ENCODE measurements at places on chromosomes 5 and 9.

DNA sequence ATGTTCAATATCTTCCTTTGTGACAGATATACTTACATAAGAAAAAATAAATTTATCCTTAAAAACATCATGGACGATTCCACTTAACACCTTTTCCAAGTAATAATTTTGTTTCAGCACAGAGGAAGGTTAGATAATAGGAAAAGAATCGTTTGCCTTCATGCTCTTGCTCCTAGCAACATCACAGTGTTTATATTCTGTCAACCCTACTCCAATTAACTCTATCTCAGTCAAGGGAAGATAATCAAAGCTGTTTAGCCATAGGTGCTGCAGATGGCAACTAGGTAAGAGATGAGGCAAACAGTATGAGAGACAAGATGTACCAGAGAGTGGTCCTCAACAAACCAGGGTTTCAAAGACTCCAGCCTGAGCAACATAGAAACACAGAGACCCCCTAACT is 55.6 kb downstream of the UBAP2 start:
- DNase-seq = no peak

GRCh38 chr9:101999441-101999840 is 261.0 kb upstream of the GRIN3A start:
- no peak for DNase-seq

GRCh38 chr5:178434851-178435250 is 155.3 kb downstream of the COL23A1 start:
- DNase-seq = no peak

DNA sequence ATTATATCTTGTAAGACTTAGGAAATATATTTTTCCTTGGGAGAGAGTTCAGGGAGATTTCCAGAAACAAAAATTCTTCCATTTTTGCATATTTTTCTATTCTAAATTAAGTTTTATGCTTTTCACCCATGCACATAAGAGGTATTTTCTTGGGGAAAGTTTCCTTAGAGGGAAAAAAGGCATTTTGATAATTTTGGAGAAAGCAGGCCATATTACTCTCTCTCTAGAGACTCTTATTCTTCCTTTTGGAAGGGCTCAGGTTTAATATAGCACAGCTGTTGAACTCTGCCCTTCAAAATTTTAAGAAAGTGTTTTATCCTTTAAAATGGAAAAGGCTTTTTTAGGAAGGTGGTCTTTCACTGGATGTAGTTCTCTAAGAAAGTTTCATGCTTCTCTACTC is 8.0 kb downstream of the NDUFS4 start:
- no peak for DNase-seq

GRCh38 chr9:108254236-108254635 is 601.5 kb downstream of the ACTL7B start:
- no peak for DNase-seq

GRCh38 chr9:83327750-83328622 is 210.2 kb downstream of the FRMD3 start:
- no peak for DNase-seq

DNA sequence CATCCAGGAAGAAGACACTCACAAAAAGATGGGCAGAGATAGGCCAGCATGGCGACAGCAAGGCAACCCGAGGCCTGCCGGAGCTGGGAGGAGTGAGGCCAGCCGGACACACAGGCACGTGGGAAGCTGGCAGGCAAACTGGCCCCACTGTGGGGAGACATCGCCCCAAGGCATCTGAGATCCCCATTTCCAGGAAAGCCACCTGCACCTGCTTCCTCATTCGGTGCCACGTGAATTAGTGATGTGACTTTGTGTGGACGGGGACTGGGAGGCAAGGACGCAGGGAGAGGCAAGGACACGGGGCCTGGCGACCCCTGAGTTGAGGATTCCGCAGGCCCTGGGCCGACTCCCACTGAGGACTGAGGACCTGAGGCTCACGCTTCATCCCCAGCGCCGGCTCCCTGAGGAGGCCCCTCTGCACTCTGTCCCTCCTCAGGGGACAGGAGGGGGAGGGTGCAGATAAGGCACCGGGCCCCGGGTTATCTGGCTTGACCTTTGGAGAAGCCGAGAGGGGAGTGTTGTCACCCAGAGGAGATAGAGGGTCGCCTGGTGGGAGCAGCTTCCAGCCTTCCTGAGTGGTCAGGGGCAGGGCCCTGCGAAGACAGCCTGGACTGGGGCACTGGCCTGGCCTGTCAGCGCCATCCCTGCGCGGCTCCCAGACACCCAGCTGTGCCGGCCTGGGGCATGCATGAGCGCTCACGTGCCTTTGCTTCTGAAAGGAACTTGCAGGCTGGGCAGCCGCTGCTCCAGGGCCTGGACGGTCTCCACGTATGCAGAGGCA is 39.7 kb downstream of the NDUFS6 start:
- no peak for DNase-seq

GRCh38 chr5:11584017-11584416 is 320.2 kb downstream of the CTNND2 start:
- no peak for DNase-seq

- DNase-seq = no peak
Observed at GRCh38 chr5:116404792-116405191, 169.8 kb downstream of the SEMA6A start.

DNA sequence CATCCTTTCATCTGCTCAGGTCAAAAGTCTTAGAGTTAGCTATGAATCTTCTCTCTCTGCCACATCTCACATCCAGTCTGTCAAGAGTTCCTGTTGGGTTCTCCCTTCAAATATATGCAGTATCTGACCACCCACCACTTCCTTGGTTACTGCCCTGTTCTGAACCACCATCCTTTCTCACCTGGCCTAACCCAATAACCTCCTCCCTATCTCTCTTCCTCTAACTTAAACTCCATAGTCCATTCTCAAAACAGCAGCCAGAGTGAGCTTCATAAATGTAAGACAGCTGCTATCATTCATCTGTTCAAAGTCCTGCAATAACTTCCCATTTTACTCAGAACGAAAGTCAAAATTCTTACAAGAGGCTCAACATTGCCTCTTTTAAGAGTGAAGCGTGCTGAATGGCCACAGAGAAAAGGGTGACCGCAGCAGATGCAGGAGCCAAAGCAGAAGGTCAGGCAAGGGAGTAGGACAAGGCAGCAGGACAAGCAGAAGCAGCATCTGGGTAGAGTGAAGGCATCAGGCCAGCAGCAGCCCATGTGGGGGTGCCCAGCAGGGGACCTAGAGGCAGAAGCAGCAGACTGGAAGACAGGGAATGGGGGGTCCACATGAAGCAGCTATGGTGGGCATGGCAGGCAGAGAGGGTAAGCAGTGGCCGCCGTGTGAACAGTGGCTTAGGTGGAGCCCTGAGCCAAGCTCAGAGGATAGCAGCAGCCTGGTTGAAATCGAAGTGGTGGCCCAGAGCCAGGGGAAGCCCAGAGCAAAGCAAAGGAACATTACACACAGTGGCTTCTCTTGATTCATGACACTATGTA is 39.3 kb upstream of the CDC42SE2 start:
- DNase-seq = peak; percentile 45

DNA sequence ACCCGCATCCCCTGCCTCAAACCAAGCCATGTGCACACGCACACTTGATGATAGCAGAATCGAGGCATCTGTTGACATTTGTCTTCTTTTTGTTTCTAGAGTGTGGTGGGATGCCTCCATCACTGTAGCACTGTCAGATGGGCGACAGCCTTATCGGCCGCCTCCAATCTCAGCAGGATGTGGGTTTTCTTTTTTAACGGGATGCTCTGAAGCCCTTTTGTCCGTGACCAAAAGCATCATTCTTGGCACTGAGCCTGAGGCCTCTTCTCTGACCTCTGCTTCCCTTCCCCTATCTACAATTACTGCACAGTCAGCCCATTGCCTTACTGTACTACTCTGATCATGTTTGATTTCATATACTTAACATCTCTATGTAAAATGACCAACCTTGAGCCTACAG is 78.3 kb downstream of the LMNB1 start:
- no peak for DNase-seq

DNA sequence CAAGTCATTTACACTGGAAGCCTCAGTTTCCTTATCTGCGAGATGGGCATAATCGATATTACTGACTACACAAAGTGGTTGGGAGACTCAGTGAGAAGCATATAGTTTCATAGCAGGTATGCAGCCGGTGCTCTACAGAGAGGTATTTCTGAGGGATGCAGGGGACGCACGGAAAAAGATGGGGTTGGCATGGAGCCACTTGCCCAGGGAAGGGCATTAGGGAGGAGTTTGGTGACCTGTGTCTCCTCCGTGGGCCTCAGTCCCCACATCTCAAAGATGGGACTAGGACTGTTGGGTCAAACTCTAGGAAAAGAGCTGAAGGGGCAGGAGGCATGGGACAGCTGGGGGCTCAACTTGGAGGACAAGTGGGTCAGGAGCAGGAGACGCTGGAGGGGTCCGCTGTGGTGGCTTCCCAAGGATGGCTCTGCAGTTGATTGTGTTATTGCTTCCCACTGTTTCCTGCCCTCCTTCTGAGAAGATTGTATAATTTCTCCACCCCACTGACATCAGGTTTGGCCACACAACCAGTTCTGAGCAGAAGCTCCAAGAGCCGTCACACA is 158.6 kb upstream of the ALDH1B1 start:
- DNase-seq = no peak

- no peak for DNase-seq
Observed at GRCh38 chr9:4706971-4707622, 27.7 kb downstream of the CDC37L1 start.

Measured in CD4-positive, alpha-beta T cell treated with Interleukin-15 for 1 hour (primary cell).